Fibroblast of the aortic adventitia (primary cell): ENCODE measurements at places on chromosomes 12 and 14. TPM values are rescaled to one million over a fixed set of nuclear protein-coding genes. Genes with fewer than 3 reads are reported as not detected.

Gene ENDOU
- total RNA-seq: 0.36 TPM in 1 of 2 replicates, not detected in the other

Gene ARPC3
- 289 and 391 TPM in 2 replicates for total RNA-seq

DNA sequence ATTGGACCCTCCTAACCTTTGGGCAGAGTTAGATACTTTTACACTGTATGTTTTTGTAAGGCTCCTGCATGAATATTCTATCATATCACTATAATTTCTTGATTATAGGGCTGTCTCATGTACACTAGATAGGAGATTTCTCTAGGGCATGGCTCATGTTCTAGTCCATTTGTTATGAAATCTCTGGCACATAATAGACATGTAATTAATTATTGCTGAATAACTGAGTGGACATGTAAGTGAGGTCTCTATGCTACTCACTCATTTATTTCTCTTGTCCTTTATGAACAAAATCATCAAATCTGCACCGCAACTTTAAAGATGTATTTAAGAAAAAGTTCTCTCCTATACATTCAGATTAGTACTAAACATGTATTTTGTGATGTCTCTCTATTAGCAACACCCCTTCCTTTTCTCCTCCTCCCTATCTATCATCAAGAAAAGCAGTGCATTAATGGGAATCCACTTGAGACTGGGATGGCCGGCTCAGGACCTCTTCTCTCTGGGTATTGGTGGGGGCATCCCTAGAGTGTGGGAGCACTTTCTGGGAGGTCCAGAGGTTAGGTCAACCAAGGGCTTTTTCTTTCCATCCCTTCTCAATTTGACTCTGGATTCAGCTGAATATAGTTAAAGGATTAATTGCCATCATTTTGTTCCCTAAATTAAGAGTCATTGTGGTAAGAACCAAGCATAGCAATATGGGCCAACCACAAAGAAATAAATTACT, 168.0 kb upstream of the HMGA2 start:
- no peak for DNase-seq

- no peak for DNase-seq
Measured at GRCh38 chr12:6281081-6281809, 29.2 kb upstream of the PLEKHG6 start.

DNA sequence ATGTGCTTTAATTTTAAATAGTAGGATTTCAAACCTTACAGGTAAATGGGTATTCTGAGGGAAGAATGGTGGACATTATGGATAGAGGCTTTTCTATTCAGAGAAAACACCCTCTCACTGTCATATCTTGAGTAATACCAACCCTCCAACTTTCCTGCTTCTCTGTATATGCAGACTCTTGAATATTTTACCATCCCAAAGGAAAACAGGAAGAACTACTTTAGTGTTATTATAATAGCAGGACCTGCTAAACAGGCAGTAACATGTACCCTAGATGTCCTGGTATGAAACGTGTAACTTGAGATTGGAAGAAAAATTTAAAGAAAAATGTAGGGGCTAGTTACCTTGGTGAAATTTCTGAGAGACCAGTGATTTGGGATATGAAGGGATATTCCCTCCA, 82.9 kb upstream of the TRHDE start:
- no peak for DNase-seq

- DNase-seq: no peak
Measured at GRCh38 chr12:74586251-74586650, 48.6 kb downstream of the ATXN7L3B start.

- DNase-seq: no peak
Measured at GRCh38 chr12:63403256-63403655, 252.3 kb upstream of the AVPR1A start.

DNA sequence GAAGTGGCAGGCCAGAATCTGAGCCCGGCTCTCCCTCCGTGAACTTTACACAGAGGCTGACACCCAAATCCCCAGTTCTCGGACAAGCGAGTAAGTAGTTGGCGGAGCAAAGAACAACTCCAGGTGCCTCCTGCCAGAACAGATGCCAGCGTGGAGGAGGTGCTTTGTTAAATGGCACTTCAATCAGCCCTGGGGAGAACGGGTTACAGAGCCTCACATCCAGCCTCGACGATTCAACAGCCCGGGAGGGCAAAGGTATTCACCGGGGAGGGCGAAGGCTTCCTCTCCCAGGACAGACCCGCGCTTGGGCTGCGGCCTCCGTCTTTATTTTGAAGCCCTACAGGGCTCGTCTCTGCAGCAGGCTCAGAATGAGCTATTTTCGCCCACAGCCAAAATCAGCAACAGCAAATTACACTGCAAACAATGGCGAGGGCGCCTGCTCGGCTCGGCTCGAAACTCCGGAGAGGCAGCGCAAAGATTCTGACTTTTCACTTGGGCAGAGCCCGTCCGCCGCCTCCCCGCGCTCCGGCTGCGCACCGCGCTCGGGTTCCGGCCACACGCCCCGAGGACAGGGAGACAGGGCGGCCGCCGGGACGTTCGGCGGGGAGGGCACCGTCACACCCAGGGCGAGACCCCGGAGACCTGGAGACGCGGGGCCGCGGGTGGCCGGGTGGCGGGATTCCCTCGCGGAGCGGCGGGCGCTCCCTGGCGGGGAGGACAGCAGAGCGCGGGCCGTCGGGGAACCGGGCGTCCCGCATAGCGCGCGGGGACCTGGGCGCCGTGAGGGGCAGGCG, 811 bp downstream of the TMCC3 start:
- peak; percentile 51 for DNase-seq

- no peak for DNase-seq
Measured at GRCh38 chr14:90193925-90194324, 62.4 kb upstream of the PSMC1 start.
